ENCODE measurements at places on chromosomes 6 and 20. TPM values are rescaled to one million over a fixed set of nuclear protein-coding genes. Genes with fewer than 3 reads are reported as not detected.

- no peak for DNase-seq
Measured at GRCh38 chr6:128465368-128466343, 54.7 kb downstream of the PTPRK start.

GRCh38 chr20:5282561-5282960 is 34.2 kb downstream of the PROKR2 start:
- DNase-seq: no peak

- peak; percentile 65 for DNase-seq
Measured at GRCh38 chr20:25685276-25686080, 11.2 kb downstream of the ZNF337 start.

- no peak for DNase-seq
Measured at GRCh38 chr20:48326868-48327267, 500.9 kb downstream of the PREX1 start.

GRCh38 chr6:2578767-2579166 is 172.0 kb downstream of the MYLK4 start:
- DNase-seq: no peak

GRCh38 chr20:56411759-56412472 is at the start of gene CASS4:
Gene CASS4, plus strand, starts transcription at chr20:56412260. Its CDS starts 199 bp downstream, at chr20:56412459.
- DNase-seq: no peak

DNA sequence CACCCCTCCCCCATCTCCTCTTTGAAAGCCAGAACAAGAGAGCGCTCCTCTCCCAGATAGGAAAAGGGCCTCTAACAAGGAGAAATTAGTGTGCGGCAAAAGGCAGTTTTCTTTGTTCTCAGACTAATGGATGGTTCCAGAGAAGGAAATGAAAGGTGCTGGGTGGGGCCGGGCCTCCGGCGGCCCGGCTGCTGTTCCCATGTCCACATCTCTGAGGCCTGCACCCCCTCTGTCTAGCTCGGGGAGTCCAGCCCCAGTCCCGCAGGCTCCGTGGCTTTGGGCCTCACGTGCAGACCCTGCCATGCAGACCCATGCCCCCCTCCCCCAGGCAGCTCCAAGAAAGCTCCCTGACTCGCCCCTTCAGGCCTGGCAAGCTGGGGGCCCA is 35.8 kb upstream of the MRGBP start:
- no peak for DNase-seq

- peak; percentile 84 for DNase-seq
Measured at GRCh38 chr6:133891149-133891926, 2.4 kb downstream of the TCF21 start.

- no peak for DNase-seq
Measured at GRCh38 chr20:48760403-48760983, 67.3 kb downstream of the PREX1 start.

DNA sequence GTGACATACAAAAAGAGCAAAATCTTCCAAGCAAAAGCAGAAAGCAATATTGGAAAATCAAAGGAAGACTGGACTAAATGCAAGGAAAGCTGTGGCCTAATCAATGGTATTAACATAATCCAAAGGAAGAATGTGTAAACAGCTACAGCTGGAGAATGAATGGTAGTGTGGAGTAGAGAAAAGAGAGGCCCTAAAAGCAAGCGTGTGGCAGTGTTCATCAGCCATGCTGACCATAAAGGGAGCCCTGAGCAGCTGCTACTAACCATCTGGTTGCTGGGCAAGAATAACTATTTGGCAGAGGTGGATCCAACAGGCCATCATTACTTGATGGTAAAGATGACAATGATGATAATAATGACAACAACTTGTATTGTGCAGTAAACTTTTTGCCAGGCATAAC is 148.5 kb upstream of the BEND6 start:
- DNase-seq: no peak

GRCh38 chr6:29925727-29926412 is 16.5 kb upstream of the HLA-A start:
- DNase-seq: no peak

- DNase-seq: no peak
Measured at GRCh38 chr6:145139140-145139850, 596.0 kb downstream of the EPM2A start.

- DNase-seq: no peak
Measured at GRCh38 chr20:60236613-60237012, 278.4 kb downstream of the CDH26 start.

DNA sequence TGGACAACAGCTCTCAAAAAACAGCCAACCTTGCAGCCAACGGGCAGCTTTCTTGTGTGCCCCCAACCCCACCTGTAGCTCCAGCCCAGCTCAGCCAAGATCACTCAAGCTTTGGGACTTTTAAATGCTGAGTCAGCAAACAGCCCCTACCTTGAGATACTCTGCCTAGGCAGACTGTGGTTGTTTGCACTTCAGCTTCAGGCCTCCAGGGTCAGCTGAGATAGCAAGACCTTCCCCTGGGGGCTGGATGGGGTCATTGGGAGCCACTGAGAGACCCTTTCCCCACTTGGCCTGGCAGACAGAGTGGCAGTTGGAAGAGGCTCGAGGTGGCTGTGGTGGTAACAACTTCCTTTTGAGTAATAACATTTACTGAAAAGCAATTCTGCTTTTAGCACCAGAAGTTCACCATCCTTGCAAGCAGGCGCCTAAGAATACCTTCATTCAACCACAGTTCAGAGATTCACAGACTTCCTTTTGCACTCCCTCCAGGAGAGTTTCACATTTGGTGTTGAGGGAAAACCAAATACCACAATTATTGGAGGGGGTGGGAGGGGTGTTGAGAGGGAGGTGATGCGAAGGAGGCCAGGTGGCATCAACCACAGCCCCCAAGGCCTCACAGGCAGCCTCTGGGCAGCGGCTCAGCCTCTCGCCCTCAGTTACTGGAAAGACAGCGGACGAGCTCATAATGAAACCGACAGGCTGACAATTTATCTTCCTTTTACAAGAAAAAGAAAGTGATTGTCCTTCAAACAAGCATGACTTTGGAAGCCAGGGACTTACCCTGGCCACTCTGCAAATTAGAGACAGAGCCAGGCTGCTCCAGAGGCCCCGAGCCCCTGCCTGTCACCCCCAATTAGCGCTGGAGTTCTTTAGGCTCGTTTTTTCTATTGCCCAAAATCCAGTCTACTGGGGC is 148.1 kb downstream of the CEBPB start:
- DNase-seq: peak; percentile 80

- no peak for DNase-seq
Measured at GRCh38 chr20:63022501-63022900, 15.7 kb upstream of the BHLHE23 start.

GRCh38 chr6:90026216-90026615 is 131.9 kb downstream of the GJA10 start:
- DNase-seq: no peak

DNA sequence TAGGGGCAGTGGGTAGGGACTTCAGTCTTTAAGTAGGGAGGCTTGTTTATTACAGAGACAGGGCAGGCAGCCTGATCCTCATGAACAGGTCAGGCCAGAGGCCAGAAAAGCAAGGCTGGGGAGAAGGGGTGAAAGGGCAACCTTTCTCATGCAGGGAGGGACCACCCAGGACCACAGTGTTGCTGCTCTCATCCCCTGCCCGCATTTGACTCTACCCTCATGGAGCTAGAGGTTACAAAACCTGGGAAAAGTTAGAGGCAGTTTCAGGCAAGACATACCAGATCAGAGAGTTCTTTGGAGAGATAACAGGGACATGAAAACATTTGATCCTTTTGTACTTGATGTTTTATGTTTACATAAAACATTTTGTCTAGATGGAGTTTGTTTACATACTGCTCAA is 38.1 kb downstream of the MDGA1 start:
- no peak for DNase-seq

- DNase-seq: no peak
Measured at GRCh38 chr20:25453035-25453810, 45.8 kb downstream of the GINS1 start.

DNA sequence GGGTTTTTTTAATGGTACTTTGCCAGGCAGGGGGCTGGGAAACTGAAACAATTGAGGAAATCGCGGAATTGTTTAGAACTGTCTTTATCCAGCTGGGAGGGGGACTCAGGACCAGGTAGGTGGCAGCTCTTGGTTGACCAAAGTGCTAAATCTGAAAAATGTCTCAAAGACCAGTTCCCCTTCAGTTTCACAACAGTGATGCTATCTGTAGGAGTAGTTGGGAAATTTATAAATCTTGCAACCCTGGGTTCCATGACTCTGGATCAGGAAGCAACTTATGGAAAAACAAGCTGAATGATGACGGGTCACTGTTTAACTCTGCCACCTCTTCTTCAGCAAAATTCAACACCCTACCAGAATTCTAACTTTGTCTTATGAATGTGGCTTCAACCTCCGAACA is 99.7 kb downstream of the FAM50B start:
- DNase-seq: no peak

DNA sequence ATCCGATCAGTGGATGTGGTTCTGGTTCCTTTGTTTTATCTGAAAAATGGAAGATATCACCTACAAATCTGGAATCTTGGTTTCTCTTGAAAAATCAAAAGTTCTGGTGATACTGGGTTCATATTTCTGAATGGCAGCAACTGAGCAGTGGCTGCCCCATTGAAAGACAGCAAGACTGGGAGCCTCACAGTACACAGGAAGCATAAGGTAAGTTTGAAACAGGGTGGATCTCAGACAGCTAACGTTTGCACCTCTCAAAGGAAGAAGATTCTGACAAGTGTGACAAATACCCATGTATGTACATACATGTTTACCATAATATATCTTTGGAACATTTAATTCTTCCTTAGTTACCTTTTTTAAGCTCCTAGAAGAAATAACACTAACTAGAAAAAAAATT is at the start of gene SAMD3:
Gene SAMD3, minus strand, starts transcription at position 177 of the 400 bp plus-strand sequence. CDS start 7,678 bp downstream, outside the sequence.
- no peak for DNase-seq

DNA sequence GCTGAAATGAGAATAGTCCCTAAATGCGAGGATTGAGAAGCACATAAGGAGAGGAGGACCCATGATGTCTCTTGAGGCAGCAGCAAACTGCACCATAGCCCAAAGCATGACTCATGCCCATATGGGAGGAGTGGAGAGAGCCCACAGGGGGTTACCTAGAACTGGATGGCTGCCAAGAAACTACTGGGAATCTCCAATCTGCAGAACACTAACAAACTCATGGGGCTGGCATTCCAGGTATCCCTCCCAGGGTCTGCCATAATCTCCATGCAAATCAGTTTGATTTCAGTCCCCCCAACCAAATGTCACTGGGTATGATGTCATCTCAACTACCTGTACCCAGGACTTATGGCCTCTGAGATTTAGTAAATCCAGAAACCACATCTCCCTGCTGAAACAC is 410.5 kb downstream of the PTPRT start:
- DNase-seq: no peak

- DNase-seq: no peak
Measured at GRCh38 chr6:148677594-148678476, 69.0 kb upstream of the UST start.

GRCh38 chr6:34466242-34467185 is 638 bp downstream of the PACSIN1 start:
- no peak for DNase-seq

GRCh38 chr6:169854813-169855212 is 103.4 kb downstream of the ERMARD start:
- no peak for DNase-seq

DNA sequence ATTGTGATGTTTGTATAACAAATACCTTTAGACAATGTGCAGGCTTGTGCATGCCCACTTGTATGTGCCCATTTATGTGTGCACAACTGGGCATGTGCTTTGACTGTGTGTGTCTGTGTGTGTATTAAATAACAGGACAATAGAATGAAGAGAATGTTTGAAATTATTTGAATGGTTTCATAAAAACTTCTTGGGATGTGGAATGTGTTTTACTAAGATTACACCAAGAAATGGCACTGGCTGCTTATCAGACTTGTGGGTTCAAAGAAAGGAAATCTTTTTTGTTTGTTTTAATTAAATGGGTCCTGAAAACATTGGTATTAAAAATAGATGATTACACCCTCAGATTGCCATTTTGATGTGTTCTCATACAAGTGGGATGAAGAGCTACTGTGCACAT is 191.6 kb upstream of the CCN2 start:
- no peak for DNase-seq

- DNase-seq: no peak
Measured at GRCh38 chr6:82612475-82613039, 248.9 kb downstream of the TPBG start.

- no peak for DNase-seq
Measured at GRCh38 chr6:33071569-33071968, 1.9 kb downstream of the HLA-DPA1 start.

DNA sequence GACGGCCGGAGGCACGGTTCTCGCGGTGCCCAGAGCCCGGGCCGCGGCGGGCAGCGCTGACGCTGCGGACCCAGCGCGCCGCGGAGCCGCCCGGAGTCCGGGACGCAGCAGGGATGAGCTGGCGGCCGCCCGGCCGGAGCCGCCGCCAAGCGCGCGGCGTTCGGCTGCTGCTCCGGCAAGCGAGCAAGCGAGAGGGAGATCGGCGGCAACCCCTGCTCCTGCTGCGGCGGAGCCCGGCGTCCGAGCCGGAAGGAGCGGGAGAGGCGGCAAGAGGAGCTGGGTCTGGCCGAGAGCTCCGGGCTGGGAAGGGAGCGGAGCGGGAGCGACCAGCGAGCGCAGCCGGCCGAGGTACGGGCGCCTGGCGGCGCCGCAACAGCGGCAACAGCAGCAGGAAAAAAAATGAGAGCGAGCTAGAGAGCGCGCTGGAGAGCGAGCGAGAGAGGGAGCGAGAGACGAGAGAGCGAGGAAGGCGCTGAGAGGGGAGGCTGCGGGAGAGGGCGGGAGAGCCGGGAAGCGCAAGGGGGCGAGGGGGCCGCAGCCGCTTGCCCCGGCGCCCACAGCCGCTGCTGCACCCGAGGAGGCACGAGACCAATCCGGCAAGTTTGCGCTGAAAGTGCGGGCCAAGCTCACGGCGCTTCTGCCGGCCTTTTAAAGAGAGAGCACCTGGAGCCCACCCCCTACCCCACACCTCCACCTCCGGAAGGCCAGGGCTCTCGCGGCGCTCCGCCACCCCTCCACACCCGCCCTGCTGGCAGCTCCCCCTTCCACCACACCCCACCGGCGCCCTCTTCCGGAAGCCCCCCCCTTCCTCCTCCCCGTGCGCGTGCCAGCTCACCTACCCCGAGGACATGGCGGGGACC is 496 bp downstream of the GRM4 start:
- DNase-seq: peak; percentile 86

BCAS1 gene
- total RNA-seq: not detected

SULF2 gene
- 187 TPM for total RNA-seq

LPA gene
- total RNA-seq: 0.47 TPM

PPP1R18 gene
- total RNA-seq: 31.4 TPM

CITED2 gene
- 118 TPM for total RNA-seq

RAB5IF gene
- total RNA-seq: 111 TPM

PKHD1 gene
- 0.20 TPM for total RNA-seq

SALL4 gene
- 333 TPM for total RNA-seq

SIRPA gene
- 5.9 TPM for total RNA-seq

FGD2 gene
- total RNA-seq: not detected

SLC26A8 gene
- total RNA-seq: not detected

RSPH9 gene
- 0.38 TPM for total RNA-seq

WFDC11 gene
- not detected for total RNA-seq

FOXF2 gene
- total RNA-seq: not detected

SPEF1 gene
- 0.44 TPM for total RNA-seq

FNDC11 gene
- 2.4 TPM for total RNA-seq

All from endodermal cell (in vitro differentiated cells).